ENCODE measurements at places on chromosomes 7 and 10.

GRCh38 chr10:124227055-124227975, 133.9 kb upstream of the CHST15 start:
- no peak for DNase-seq

GRCh38 chr10:6069081-6069931, 7.1 kb upstream of the IL2RA start:
- DNase-seq, result no peak

DNA sequence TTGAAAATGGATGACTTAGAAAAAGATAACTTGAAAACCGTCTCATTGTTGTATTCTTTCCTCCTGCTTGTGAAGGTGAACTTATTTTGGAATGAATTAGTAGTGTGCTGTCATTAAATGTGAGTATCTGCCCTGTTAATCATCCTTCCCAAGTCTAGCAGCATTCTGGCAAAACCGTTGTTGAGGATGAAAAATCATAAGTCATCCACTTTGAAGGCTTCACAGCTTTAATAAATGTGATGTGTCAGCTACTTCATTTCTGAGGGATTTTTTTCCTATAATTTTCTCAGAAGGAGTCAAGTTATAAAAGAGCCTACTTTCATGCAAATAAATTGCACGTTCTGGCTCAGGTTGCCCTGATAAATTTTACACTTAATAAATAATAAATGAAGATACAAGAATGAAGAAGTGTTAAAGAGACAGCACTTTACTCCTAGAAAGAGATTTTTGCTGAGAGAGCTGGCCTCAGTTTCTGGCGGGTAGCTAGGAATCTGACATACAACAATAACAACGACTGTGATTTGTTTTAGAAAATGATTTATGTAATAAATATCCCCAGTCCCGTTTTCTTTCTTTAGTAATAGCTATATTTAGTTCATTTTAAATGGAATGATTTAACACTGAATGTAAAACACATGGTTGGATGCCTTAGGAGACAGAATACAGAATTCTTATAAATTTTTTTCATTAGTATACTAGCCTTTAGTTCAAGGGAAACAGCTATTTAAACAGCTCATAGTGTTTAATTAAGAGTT, 516.5 kb upstream of the KLF6 start:
- no peak for DNase-seq

GRCh38 chr7:37510043-37510634, 61.5 kb upstream of the ELMO1 start:
- DNase-seq, result no peak

DNA sequence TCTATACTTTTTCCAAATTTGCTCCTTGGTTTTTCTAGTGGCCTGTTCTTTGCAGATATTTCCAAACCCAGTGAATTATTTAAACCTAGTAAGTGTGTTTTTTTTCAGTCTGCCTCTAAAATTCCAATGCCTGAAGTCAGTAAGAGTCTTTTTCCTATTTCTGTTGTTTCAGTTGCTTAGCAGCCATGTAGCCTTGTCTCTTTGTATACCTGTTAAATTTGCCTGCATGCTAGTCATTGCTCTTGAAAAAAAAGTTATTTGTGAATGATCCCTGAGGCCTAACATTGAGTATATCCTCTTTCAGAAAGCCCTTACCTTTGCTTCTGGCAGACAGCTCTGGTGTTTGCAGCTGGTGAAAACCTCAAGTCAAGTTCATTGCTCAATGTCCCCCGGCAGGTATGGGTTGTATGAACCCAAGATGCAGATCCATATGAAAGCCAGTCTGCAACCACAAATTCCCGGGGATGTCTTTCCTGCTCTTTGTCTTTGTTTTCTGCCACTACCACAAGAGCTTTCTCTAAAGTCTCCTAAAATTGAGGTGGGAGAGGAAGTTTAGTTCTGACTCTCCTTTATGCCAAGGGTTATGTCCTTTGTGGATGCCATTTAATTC, 35.7 kb downstream of the CH25H start:
- no peak for DNase-seq

DNA sequence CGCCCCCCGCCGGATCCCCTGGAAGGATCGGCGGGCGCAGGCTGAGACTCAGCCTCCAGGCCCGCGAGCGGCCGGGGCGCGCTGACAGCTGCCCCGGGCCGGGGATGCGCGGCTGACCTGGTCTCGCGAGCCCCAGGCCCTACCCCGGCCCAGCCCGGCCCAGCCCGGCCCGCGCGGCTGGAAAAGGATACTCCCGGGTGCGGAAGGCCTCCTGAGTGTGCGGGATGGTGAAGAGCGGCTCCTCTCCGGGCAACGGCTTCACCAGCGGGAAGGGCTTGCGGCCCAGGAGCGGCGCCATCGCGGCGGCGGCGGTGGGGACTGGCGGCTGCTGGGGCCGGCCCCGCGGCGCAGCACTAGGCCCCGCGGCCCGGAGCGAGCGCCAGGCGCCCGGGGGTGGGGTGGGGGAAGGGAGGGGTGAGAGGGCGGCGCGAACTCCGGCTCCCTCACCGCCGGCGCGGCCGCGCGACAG, 423 bp downstream of the BAZ1B start:
- no peak for DNase-seq

DNA sequence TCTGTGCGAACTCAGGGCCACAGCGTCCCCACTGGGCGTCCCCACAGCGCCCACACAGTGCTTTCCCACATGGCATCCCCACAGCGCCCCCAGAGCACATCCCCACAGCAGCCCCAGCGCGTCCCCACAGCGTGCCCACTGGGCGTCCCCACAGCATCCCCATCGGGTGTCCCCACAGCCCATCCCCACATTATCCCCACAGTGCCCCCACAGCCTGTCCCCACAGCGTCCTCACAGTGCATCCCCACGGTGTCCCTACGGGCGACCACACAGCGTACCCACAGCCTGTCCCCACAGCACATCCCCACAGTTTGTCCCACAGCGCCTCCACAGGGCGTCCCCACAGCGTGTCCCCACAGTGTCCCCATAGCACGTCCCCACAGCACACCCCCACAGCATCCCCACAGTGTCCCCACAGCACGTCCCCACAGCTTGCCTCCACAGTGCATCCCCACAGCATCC, 131.6 kb downstream of the ACTR3B start:
- no peak for DNase-seq

- no peak for DNase-seq
These were observed 11.1 kb upstream of the CPA1 start for GRCh38 chr7:130369110-130369711.

DNA sequence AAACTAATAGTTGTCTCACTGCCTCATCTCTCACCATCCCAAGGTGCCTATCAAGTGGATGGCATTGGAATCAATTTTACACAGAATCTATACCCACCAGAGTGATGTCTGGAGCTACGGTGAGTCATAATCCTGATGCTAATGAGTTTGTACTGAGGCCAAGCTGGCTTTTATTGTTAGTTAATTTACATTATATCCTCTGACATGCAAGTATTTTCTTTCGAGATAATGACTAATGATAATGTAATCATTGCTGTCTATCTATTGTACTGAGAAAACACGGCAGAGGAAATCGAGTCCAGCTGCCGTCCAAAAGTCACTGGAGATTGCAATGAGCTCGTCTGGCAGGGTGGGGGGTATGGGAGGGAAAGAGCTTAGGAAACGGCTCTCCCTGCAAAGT, 172.4 kb upstream of the LANCL2 start:
- DNase-seq, result no peak

GRCh38 chr10:102492983-102493382, 9.5 kb downstream of the ACTR1A start:
- DNase-seq, result no peak

DNA sequence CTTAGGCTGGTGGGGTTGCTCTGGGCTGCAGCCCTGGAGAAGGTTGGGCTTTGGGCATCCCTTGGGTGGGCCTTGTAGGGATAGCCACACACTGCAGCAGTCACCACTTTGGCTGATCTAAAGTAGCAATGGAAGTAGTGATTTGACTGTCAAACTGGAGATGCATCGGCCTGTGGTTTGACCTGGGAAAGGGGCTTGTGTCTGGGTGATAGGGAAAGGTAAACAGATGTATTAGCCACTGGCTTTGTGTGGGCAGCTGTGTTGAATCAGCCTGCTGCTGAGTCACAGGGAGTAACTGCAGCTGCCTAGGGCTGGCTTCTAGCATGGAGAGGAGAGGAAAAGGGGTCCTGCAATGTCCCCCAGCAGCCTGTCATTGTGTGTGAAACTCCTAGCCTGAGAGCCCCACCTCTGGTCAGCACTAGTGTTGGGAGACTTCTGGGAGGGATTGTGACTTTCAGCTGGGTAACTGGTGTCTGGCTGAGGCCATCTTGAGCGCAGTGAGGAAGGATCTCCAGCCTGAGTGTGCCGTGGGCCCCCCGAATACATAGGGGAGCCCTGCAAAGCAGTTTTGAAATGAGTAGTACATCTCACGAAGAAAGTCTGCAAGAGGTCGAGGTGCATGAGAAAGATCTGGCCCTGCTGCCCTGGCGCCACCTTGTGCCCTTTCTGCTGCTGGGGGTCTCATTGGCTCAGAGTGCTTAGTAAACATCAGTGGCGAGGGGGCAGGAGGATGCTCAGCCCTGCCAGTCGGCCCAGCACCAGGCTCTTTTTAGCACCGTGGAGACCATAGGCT, 117.3 kb downstream of the FANK1 start:
- DNase-seq, result no peak

GRCh38 chr10:95327367-95327766, 36.6 kb upstream of the PDLIM1 start:
- DNase-seq, result no peak

GRCh38 chr7:51666751-51667150, 350.1 kb upstream of the COBL start:
- DNase-seq, result no peak

GRCh38 chr10:67784474-67784873, 53.5 kb downstream of the DNAJC12 start:
- DNase-seq, result no peak

DNA sequence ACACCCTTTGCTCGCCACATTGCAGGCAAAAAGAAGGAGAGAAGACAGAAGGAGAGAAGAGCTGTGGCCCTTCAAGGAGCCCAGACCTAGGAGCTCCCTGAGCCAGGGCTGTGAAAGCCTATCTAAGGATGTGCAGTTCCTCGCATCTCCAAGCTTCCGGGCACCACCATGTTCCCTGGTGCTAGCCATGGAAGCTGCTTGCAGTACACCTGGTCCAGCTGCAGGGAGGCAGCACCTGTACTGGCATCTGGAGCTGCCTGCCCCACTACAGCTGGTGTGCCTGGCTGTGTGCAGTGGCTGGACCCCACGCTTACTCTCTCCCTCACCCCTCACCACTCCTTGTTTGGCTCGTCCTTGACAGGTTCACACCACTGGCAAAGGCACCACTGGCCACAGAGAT, 1111.8 kb upstream of the POT1 start:
- no peak for DNase-seq

DNA sequence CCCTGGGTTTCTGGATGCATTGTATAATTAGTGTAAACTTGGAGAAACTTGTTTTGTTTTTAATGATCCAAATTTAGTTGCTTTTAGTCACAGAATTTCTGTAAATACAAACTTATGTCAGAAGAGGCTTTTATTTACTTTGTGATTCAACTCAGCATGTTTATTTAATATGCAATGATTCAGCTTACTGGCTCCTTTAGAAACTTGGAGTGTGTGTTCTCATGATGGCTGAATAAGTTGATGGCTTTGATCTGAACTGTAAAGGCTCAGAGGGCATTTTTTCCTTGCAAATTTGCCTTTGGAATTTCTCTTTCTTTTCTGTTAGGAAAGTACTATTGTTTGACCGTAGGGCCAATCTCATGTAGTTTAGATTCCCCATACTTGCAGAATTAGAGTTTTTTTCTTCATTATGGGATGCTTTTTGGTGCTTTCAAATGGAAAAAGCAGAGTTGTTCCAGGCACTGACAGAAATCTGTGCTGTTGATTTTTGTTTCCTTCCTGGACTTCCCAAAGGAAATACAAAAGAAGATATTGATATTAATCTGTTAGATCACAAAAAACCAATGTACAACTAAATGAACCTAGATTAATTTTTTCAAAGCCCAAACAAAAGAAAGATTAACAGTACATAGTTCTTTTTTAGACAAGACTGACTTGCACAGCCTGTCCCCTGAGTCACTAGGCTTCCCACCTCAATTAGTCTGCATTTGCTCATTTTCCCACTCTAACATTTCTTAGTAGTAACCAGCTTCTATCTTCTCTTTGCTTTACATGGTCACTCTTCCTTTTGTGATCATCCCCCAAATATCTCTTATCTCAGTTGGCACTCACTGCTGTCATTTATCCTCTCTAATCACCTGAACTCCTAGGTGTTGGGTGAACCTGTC, 96.8 kb upstream of the AGR3 start:
- no peak for DNase-seq

GRCh38 chr7:25759748-25760147, 392.2 kb upstream of the NFE2L3 start:
- no peak for DNase-seq

- DNase-seq, result no peak
These were observed 515.0 kb upstream of the ZMIZ1 start for GRCh38 chr10:78553792-78554191.

DNA sequence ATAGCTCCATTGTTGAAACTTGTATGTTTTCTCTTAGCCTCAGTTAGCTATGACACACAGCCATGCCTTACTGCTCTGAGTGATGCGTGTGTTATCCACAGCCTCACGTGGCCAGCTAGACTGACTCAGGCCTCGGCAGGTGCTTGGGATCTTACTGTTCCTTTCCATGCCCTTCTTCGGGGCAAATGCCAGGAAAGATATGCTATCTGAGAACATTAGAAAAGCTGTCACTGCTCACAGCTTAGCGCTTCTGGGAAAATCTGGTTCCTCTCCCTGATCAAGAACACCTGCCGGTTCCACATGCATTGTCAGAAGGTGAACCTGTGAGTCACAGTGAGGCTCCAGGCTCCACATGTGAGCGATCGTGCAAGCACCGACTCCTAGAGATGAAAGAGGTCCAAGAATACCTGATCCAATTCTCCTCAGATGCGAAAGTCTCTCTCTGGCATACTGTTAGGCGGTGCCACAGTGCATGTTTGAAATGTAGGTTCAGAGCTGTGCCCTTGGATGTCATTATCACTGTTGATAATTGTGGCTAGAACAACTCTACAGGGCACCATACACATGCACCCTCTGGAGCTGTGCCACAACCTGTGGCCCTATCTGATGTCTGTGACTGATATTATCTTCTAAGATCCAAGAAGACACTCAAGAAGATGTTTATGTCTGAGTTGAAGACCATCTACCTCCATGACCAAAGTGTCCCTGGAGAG, 247.8 kb upstream of the IGFBP3 start:
- DNase-seq, result no peak

DNA sequence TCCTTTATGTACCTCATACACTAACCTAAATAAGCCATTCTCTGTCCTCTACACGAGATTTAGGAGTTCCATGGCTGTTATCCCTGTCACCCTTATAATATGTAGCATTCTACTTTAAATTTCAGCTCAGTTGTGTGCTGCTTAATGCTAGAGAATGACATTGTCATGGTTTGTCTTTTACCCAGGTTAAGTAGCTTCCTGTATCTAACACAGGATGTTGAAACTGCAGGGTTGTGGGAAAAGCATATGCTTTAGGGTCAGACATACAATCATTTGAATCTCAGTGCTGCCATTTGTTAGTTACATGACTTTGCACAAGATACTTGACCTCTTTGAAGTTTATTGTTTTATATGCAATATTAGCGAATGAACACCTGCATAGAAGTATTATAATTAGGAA, 235.1 kb upstream of the CACNA2D1 start:
- DNase-seq, result no peak

GRCh38 chr10:15526754-15527153, 155.7 kb upstream of the FAM171A1 start:
- no peak for DNase-seq
